Esophagus squamous epithelium (tissue), 5 donors: ENCODE measurements at places on chromosomes 5 and 9.

GRCh38 chr9:104319198-104319597 is 184.9 kb upstream of the OR13F1 start:
- no peak for DNase-seq

GRCh38 chr9:135340726-135341475 is 138.7 kb upstream of the PPP1R26 start:
- DNase-seq, result no peak

- DNase-seq, result no peak
Measured at GRCh38 chr5:76926329-76927105, 26.3 kb upstream of the CRHBP start.

DNA sequence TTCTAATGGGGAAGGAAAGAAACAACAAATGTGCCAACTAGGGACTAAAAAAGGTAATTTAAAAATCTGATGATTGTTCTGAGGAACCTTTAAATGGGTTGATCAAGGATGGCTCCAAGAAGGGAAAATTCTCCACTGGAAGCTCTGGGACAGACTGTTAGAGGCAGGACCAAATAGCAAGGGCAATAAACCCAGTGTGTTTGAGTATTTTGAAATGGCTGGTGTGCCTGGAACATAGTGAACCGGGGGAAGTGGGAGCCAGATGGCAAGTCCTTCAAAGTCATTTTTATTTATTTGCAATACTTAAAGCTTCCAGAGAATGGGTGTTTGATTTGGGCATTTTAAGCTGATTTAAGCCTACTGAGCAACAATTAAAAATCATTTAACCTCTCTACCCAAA is 587.7 kb upstream of the MEF2C start:
- DNase-seq, result no peak

GRCh38 chr5:179331591-179332375 is 13.5 kb downstream of the ADAMTS2 start:
- no peak for DNase-seq

DNA sequence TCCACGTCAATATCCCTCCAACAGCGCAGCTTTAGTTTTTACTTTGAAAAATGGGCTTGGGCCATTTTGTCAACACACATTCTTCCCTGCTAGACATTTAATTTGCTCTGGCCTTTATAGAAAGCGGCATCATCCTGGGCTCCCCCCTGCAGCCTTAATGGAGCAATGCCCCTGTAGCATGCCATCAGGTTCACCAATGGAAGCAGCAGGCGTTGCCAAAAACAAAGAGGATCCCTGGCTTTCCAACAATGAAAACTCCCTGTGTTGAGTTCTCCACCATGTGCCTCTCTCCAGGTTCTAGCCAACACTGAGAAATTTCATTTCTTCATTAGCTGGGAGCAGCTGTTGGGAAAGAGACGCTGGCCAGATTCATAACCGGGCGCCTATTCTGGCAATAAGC is 139.5 kb downstream of the ZNF622 start:
- DNase-seq, result no peak

DNA sequence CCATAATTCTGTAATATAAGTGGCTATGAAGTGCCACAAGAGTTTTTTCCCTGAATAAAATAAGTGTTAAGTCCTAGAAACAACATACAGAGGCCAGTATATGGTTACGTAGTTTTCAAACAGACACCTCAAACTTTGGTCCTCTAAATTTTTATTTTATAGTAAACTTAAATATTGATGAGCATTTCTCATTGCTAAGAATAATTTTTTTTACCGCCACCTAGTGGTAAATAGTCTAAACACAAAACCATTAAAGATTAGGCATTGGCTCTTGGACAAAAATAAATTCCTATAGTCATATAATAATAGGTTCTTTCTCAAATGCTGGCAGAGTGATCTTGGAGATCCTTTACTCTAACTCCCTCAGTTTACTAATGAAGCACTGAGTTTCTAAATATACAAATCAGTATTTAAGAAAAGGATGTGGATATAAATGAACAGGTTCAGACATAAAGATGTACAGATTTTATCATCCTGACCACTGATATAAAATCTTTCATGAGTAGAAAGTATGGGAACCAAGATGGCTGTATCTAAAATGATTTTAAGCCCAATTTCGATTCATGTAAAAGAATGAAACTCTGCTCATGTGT is 136.2 kb downstream of the FANCC start:
- no peak for DNase-seq

- no peak for DNase-seq
Measured at GRCh38 chr9:68808338-68808890, 103.4 kb downstream of the PIP5K1B start.

DNA sequence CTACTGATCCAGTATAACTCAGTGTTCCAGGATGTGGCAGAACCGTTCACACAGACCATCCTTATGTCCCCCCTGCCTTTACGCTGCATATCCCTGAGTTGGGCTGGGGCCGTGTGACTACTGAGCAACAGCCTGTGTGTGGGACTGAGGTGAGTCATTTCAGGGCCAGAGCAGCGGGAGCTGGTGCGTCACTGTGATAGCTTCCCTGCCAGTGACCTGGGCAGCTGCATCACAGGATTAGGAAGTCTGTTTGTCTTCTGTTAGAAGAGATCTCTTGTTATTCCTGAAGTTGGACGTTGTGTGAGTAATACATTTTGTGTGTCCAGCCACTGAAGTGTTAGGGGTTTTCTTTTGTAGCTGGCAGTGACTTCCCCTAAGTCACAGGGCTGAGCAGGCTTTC is 35.6 kb downstream of the TPPP start:
- DNase-seq, result no peak

- no peak for DNase-seq
Measured at GRCh38 chr9:114185570-114186490, 30.5 kb downstream of the COL27A1 start.

DNA sequence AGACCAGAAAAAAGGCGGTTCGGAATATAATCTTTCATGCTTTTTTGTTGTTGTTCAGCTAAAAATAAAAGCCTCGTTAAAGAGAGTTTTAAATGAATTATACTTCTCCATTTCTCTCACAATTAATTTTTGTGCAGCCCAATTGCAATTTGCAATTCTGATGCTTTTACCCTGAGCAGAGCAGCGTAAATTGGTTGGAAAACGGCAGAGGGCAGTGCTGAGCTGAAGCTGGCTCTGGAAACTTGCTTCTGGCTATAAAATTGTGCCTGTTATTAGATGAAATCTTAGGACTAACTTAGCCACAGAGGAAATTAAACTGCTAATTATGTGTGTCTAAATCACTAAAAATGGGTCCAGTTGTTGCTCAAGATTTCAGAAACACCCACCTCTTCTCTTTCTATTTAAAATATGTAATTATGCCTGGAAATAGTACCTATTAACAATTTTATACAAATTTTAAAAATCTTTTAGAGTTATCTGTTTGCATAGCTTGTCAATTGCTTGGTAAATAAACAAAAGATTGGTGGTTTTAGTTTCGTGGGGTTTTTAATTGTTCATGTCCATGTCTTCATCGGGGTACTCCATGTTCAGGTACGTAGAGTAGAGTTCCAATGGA is 441.8 kb upstream of the TLE4 start:
- no peak for DNase-seq

DNA sequence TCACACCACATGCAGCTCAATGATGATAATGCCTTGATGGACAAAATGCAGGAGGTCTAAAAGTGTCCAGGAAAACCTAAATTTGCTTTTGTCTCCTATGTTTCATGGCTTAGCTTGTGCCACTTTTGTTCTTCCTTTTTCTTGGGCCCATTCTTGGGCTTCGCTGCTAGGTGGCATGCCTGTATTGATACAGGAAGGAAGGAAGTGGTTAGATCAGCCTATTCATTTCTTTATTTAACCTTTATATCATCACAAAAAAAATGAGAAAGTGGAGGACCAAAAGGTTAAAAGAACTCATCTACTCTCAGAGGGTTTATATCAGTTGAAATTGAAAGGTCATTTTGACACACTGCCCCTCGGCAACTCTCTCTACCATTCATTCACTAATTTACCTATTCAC is 260.2 kb downstream of the ARHGAP26 start:
- DNase-seq, result no peak

- DNase-seq, result no peak
Measured at GRCh38 chr9:75539523-75539922, 350.9 kb upstream of the PCSK5 start.
